Cerebellum (tissue), 4 donors: ENCODE measurements at places on chromosomes 4 and X. TPM values are rescaled to one million over a fixed set of nuclear protein-coding genes. Genes with fewer than 3 reads are reported as not detected.

- no peak for DNase-seq
These were observed 176.7 kb downstream of the LDB2 start for GRCh38 chr4:16721613-16722291.

- DNase-seq: no peak
These were observed 260.5 kb downstream of the DKK2 start for GRCh38 chr4:106775636-106776035.

GRCh38 chrX:56790778-56791177 is 61.7 kb downstream of the NBDY start:
- DNase-seq: no peak

- no peak for DNase-seq
These were observed 113.3 kb downstream of the HPGD start for GRCh38 chr4:174408841-174409552.

DNA sequence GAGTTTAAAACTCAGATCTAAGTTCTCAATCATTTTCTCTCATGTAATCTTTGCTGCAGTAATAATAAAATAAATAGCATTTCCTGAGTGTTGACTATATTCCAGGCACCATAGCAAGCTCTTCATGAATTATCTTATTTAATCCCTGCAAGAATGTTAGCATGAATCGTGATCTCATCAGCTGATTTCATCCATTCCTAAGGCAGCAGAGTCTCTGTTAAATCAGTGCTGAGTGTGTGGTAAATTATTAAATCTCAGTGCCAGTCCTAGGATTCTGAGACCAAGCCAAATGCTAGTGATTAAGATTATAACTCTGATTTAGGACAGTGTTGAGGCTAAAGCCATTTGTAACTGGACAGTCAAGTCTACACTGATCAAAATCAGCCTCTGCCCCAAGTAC is 240.3 kb upstream of the TAPT1 start:
- DNase-seq: no peak

Gene ADGRG4
- not detected for total RNA-seq

Gene CSN1S1
- total RNA-seq: not detected

Gene ANK2
- 333 TPM for total RNA-seq

Gene GEMIN8
- total RNA-seq: 19.2 TPM
